Umbilical cord (tissue), 2 donors: ENCODE measurements at places on chromosomes 6 and 20. TPM values are rescaled to one million over a fixed set of nuclear protein-coding genes. Genes with fewer than 3 reads are reported as not detected.

GTSF1L gene
- total RNA-seq, result not detected

POPDC3 gene
- 1.7 TPM for total RNA-seq

RPRD1B gene
- total RNA-seq, result 96.8 TPM

CCN5 gene
- 7.5 TPM for total RNA-seq

SLC17A4 gene
- total RNA-seq, result 2.4 TPM
